Stimulated activated CD4-positive, alpha-beta T cell treated with anti-CD3 and anti-CD28 coated beads, Interleukin-1b, Interleukin-23, amount 100 ng/mL, for 1 hour (primary cell): ENCODE measurements at places on chromosomes 7 and 10.

GRCh38 chr7:31440511-31440910 is 73.4 kb upstream of the ITPRID1 start:
- DNase-seq = no peak

GRCh38 chr10:58435297-58435985 is 50.2 kb downstream of the TFAM start:
- no peak for DNase-seq

DNA sequence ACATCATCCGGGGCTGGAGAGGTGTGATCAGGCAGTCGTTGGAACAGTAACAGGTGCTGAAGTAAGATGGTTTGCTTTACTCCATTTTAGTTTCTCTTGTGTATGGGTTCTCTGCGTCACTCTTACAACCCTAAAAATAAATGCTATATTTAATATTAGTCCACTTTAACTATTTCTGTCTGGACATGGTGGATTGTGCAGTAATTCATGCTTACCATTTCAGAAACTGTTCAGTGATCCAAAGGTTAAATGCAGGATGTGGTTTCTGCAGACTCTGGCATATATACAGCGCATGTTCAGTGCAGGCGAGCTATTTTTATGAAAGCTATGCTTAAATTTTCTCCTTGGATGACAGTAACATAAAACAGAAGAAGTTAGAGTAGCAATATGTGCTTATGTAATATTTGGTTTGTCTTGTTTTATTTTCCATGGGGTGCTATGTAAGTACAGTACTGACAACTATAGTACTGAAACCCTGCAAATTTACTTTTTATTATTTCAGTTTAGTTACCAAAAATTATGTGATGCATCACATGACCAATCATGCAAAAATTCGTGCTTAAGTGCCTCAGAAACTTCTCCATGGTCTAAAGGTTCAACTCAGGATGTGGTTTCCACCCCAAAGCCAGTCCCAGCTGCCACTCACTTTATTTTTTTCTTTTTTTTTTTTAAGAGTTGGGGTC is 46.6 kb upstream of the GRID1 start:
- DNase-seq = no peak

GRCh38 chr7:131007439-131008330 is 273.7 kb upstream of the KLF14 start:
- DNase-seq = no peak

- DNase-seq = no peak
These were observed 578.6 kb upstream of the FOXK1 start for GRCh38 chr7:4103352-4104091.

DNA sequence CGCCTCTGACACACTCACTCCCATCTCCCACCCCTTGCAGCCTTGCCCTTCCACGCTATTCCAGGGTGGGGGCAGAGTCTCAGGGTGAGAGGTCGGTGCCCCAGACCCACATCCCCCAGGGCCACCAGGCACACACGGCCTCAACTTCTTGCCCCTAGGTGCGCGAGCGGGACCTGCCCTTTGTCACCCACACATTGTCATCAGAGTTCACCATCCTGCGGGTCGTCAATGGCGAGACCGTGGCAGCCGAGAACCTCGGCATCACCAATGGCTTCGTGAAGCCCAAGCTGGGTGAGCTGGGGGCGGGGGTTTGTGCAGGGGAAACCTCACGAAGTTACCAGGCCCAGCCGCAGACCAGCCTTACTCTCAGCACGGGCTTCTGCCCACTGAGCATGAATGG is 53.3 kb downstream of the CASTOR2 start:
- DNase-seq = no peak

- no peak for DNase-seq
These were observed 91.7 kb downstream of the ELFN1 start for GRCh38 chr7:1761774-1762173.

GRCh38 chr10:117138838-117139580 is 939 bp upstream of the VAX1 start:
- no peak for DNase-seq

DNA sequence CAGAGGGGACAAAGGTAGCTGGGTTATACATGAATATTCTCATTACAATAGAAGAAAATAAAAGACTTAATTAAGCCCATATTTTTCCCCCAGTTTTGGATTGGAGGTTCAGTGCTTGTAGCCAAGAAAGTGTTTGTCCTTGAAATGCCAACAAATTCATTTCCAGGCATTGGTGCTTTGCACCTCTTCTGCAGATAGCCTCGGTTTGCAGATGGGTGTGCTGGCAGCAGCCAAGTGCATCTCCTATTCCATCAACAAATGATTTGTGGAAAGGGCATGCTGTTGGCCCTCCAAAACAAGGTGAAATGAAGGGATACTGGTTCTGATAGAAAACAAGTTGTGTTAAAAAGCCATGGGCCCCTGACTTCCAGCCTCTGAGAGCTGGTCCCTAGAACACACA is 187.3 kb downstream of the DPY19L1 start:
- no peak for DNase-seq

DNA sequence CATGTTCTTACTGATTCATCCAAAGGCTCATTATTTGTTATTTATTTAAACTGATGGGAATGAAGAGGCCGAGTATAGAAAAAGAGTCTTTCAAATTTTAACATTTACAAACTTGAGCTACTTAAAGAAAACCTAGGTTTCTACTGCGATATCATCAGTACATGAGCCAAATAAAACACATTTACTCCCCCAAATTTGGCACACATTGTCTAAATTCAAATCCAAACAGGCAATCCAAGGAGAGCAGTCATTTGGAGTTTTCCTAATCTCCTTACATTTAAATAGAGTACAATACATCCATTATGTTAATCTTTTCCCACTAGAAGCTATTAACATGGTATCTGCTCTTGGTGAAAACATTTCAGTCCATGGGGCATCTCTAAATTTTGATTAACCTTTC is 2.2 kb downstream of the NMT2 start:
- no peak for DNase-seq
